ENCODE measurements at places on chromosomes 6 and 20. TPM values are rescaled to one million over a fixed set of nuclear protein-coding genes. Genes with fewer than 3 reads are reported as not detected.

MICB gene
- 21.9 TPM for polyA plus RNA-seq

TNFRSF21 gene
- polyA plus RNA-seq, result 3.6 TPM

RIPOR2 gene
- 36.3 TPM for polyA plus RNA-seq

DNA sequence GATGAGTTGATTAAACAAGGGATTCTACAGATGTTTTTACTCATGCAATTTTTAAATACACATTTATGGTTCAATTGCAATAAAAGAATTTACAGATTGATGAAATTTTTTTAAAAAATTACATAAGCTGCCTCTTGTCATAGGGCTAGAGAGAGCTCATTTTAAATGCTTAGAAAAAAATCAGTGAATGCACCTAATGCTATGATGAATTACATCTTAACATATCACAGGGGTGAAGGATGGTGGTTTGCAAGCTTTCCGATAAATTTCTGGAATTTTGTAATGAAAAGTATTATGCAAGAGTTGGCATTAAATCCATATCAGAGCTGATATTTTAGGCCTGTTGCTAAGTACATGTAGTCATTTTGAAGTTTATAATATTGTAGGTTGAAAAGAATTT, 29.6 kb downstream of the DSE start:
- DNase-seq, result no peak

- no peak for DNase-seq
Observed at GRCh38 chr6:8881663-8882062, 446.3 kb upstream of the SLC35B3 start.

DNA sequence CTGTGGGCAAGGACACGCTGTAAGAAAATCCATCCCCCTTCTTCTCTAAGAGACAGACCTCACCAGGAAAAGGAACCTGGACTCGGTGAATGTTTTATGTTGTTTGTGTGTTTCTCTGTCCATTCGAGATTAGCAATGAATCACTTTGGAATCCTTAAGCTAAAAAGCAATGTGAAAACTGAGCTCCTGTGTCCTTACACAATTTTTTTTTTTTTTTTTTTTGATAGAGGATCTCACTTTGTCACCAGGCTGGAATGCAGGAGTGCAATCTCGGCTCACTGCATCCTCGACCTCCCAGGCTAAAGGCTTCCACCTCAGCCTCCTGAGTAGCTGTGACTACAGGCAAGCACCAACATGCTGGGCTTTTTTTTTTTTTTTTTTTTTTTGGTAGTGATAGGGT, 32.1 kb downstream of the BFSP1 start:
- DNase-seq, result peak; percentile 7

- DNase-seq, result no peak
Observed at GRCh38 chr20:41776421-41776820, 158.2 kb upstream of the CHD6 start.

GRCh38 chr6:166744223-166745134, 117.4 kb upstream of the RPS6KA2 start:
- DNase-seq, result no peak

- DNase-seq, result no peak
Observed at GRCh38 chr20:59455402-59456341, 148.7 kb upstream of the PHACTR3 start.

DNA sequence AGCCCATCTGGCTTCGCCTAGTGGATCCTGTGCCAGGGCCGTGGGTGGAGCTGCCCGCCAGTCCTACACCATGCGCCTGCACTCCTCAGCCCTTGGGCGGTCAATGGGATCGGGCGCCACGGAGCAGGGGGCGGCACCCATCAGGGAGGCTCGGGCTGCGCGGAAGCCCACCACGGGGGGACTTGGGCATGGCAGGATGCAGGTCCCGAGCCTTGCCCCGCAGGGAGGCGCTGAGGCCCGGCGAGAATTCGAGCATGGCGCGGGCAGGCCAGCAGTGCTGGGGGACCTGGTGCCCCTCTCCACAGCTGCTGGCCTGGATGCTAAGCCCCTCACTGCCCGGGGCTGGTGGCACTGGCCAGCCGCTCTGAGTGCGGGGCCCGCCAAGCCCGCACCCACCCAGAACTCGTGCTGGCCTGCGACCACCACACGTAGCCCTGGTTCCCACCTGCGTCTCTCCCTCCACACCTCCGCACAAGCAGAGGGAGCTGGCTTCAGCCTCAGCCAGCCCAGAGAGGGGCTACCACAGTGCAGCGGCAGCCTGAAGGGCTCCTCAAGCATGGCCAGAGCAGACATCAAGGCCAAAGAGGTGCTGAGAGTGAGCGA, 52.4 kb downstream of the ROS1 start:
- DNase-seq, result no peak

Measured in BJ (cell line).